Osteocyte (in vitro differentiated cells): ENCODE measurements at places on chromosomes 3 and 15.

DNA sequence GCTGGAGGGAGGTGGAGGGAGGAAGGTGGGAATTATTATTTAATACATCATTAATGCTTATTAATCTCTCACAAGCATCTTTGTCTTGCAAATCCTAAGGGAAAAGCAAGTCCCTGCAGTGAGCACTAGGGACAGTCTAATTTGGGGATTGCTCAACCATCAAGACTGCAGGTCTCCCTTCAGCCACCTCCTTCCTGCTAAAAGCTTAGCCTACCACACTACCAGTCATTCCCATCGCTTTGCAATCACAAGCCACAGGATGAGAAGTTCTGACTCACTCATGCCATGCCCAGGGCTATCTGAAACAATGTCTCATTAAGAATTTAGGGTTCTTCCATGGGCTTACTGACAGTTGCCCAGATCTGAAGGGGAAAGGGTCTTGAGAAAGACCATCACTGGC is 51.0 kb upstream of the EIF1B start:
- H3K27me3 ChIP-seq, result peaks cover 9% of the 10 kb centered on the region
- no peak overlapping the region for H3K4me3 ChIP-seq
- no peak for DNase-seq
- H3K27ac ChIP-seq, result no peak overlapping the region

DNA sequence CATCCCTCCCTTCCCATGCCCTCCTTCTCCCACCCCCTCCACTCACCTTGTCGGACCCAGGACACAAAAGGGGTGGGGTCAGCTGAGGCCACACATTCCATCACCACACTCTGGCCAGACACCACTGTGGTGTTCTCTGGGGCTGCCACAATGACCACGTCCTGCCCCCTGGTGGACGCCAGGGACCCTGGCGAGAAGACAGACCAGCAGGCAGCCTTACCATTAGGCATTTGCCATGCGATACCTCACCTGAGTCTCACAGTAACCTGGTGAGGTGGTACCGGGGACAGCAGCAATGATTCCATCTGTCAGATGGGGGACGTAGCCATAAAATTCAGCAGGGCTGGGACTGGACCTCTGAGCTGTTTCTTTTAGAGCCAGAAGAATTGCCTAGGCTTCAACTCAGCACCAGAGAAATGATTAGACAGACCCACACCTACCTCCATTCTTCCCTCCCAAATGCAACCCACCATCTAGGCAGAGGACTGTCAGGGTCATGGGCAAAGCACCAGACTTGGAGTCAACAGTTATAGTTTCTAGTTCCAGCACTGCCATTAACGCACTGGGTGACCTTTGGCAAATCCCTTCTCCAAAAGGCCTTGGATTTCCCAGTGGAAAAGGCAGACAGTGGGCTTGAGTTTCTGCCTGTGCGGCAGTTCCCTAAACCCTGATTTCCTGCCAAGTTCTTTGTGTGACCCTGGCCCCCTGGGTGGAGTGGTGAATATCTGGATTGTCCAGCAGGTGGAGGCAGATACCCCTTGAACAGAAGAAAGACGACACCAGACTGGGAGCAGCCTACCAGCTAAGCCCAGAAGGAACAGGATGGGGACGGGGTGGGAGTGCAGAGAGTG is 21.8 kb downstream of the IGDCC4 start:
- H3K4me3 ChIP-seq, result no peak overlapping the region
- H3K36me3 ChIP-seq, result peaks cover 14% of the 10 kb centered on the region
- peaks cover 18% of the 10 kb centered on the region for H3K4me1 ChIP-seq
- DNase-seq, result peak; percentile 92

DNA sequence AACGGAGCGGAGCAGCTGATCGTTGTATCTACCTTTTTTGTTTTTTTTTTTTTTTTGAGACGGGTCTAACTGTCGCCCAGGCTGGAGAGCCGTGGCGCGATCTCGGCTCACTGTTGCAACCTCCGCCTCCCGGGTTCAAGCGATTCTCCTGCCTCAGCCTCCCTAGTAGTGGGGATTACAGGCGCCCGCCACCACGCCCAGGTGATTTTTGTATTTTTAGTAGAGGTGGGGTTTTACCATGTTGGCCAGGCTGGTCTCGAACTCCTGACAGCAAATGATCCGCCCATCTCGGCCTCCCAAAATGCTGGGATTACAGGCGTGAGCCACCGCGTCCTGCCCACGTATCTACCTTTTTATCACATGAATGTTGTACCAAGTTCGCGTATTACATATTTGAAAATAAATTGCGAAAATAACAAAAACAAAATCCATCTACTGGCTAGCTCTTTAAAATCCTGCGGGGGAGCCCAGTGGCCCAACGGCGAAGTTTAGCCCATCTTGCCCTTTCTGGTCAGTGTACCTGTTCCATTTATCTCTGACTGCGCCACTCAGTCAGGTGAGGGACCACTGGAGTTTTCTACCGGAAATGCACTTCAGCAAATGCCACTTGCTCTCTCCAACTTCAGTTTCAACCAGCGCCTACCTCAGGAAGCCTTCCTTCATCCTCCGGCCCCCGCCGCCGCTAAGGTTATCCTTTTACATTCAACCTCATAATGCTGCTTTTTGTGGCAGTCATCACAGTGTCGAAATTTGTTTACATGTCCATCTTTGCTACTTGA is 1.2 kb upstream of the EIF3J start:
- peak overlapping the region; percentile 86 for H3K4me3 ChIP-seq
- H3K4me1 ChIP-seq, result peaks cover 29% of the 10 kb centered on the region

- H3K4me1 ChIP-seq, result peaks cover 25% of the 10 kb centered on the region
- H3K27me3 ChIP-seq, result no peaks in the 10 kb centered on the region
- H3K4me3 ChIP-seq, result no peak overlapping the region
Measured at GRCh38 chr3:153172796-153173757, 11.1 kb downstream of the RAP2B start.

DNA sequence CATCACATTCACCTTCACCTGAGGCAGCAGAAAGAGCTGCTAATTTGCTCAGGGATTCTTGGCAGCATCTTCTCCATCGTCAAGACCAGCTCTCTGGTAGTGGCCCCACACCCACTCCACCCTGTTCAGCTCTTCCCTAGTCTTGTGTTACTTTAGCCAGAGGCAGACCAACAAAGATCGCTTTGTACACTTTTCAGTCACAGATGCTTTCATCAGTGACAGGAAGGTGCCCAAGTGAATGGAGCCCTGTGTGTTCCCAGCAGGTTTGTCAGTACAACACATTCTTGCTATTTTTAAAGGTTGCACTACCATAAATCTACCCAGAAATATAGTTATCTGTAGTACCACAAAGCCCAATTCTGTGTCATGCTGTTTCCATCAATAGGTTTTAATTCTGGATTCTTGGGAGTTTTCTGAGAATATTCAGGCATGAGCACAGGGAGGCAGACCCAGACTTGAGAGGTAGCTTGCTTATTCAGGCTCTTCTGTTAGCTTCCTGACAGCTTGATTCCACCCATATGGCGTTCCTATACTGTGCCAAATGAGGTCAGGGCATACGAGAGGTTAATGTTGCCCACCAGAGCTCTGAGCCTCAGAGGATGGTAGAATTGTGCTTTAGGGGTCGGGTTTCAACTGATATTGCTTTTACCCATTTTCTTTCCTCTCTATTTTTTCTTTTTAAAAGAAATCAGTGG is 109.8 kb upstream of the MANF start:
- no peak overlapping the region for H3K4me3 ChIP-seq
- H3K27ac ChIP-seq, result no peak overlapping the region
- H3K4me1 ChIP-seq, result no peaks in the 10 kb centered on the region
- DNase-seq, result no peak

DNA sequence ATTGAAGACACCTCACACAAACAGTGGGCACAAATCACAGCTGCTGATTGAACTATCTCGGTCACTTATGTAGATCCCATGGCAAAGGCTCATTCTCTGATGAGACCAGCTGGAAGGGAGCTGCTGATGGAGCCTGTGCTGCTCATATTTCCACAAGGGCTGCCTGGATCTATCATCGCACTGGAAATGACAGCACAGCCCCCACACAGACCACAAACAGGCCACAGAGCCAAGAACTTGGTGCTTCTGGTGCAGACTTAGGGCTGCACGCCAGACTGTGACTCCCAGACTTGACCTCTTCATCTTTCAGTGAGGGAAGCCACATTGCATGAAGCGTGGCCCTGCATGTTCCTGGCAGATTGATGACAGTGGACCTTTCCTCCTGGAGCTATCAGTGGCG is 197.6 kb downstream of the MINAR1 start:
- H3K27me3 ChIP-seq, result peaks cover 16% of the 10 kb centered on the region
- H3K4me1 ChIP-seq, result no peaks in the 10 kb centered on the region
- no peaks in the 10 kb centered on the region for H3K36me3 ChIP-seq
- no peak overlapping the region for H3K27ac ChIP-seq
- no peak for DNase-seq
- no peak overlapping the region for H3K4me3 ChIP-seq

GRCh38 chr15:66631616-66632263 is 65.9 kb upstream of the LCTL start:
- DNase-seq, result no peak
- H3K27me3 ChIP-seq, result no peaks in the 10 kb centered on the region
- H3K4me1 ChIP-seq, result peaks cover 19% of the 10 kb centered on the region
- H3K27ac ChIP-seq, result no peak overlapping the region

DNA sequence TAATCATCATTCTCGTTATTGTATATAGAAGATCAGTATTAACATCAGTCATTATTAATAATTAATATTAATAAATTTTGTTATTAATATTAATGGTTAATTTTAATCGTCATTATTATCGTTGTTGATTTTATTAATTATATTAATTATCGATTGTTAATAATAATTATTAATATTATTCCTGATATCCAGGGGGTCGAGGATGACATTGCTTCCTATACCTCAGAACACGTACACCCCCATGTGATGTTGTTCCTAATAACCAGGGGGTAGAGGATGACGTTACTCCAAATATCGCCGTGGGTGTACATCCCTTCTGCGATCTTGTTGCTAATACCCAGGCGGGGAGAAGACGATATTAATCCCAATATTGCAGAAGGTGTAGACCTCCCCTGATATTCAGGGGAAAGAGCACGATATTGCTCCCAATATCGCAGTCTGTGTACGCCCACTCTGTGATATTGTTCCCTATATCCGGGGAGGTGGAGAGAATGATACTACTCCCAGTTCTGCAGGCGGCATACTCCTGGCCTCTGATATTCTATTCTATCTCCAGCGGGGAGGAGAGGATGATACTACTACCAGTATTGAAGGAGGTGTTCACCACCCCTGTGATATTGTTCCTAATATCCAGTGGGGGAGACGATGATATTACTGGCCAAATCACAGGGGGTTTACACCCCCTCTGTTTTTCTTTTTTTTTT is 22.3 kb upstream of the BMF start:
- no peak for DNase-seq

DNA sequence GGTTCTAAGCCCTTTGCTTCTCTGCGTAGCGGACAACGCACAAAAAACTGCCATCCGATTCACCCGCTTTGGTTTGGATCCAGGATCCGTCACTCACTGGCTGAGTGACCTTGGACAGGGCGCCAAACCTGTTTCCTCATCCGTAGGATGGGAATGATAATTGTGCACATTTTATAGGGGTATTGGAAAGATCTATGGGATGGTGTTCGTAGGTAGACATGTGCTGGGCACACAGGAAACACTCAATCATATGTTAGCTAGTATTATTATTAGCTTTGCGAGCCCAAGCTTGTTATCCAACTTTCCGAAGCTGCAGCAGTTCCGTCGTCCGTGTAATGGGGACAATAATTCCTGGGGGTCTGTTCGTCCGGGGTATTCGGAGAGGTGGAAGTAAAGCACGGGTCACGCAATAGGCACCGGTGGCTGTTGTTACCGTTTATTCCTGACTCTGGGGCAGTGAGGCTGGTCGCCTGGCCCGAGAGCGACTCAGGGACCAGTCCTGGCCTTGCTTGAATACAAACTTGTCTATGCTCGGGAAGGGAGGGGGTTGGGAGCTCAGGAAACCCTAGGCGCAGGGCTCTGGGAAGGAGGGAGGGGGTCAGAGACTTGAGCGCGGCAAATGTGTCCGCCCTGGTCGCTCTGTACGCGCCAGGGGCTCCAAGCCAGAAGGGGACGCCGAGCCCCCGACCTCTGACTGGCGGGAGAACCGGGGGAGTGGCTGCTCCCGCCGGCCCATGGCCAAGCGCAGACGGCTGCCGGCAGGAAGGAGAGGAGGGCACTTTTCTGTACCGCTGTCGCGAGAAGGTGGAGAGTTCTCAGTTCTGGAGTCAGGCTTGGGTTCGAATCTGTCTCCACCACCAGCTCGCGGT is 1.3 kb downstream of the SPSB4 start:
- H3K36me3 ChIP-seq, result no peaks in the 10 kb centered on the region
- peaks cover 20% of the 10 kb centered on the region for H3K4me1 ChIP-seq
- DNase-seq, result no peak
- peak overlapping the region; percentile 76 for H3K4me3 ChIP-seq
- H3K27ac ChIP-seq, result peak overlapping the region; percentile 5

DNA sequence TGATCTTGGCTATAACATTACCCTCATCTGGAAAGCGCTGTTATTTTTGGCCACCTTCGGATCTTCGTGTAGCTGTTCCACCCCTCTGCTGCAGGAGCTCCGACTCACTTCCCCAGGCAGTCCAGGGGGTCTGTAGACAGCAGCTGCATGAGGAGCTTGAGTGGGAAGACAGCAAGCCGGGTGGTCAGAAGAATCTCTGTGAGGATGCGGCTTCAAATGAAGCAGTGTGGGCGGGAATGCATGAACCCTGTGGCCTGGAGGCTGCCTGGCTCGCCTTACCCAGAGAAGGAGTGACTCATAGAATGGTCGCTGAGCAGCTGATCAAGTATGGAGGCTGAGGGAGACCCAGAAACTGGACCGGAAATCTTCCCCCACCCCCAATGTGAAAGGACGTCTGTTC is 45.2 kb upstream of the NR2F2 start:
- no peaks in the 10 kb centered on the region for H3K27me3 ChIP-seq
- peak overlapping the region; percentile 90 for H3K27ac ChIP-seq
- DNase-seq, result peak; percentile 88
- H3K4me1 ChIP-seq, result peaks cover 48% of the 10 kb centered on the region
- peak overlapping the region; percentile 40 for H3K4me3 ChIP-seq
- peaks cover 49% of the 10 kb centered on the region for H3K36me3 ChIP-seq

- H3K27me3 ChIP-seq, result no peaks in the 10 kb centered on the region
- H3K36me3 ChIP-seq, result no peaks in the 10 kb centered on the region
- H3K4me3 ChIP-seq, result no peak overlapping the region
- no peaks in the 10 kb centered on the region for H3K4me1 ChIP-seq
- DNase-seq, result no peak
Measured at GRCh38 chr15:23616536-23616935, 31.1 kb downstream of the MAGEL2 start.

- H3K4me3 ChIP-seq, result no peak overlapping the region
- peak overlapping the region; percentile 50 for H3K27ac ChIP-seq
- H3K4me1 ChIP-seq, result peaks cover 7% of the 10 kb centered on the region
- peaks cover 16% of the 10 kb centered on the region for H3K36me3 ChIP-seq
- DNase-seq, result no peak
Measured at GRCh38 chr3:100316641-100317069, 17.9 kb upstream of the NIT2 start.

- no peaks in the 10 kb centered on the region for H3K27me3 ChIP-seq
- peaks cover 27% of the 10 kb centered on the region for H3K36me3 ChIP-seq
- no peak for DNase-seq
- peak overlapping the region; percentile 94 for H3K4me3 ChIP-seq
- peak overlapping the region; percentile 90 for H3K27ac ChIP-seq
Measured at GRCh38 chr15:82539691-82540054, 584 bp downstream of the RPS17 start.

DNA sequence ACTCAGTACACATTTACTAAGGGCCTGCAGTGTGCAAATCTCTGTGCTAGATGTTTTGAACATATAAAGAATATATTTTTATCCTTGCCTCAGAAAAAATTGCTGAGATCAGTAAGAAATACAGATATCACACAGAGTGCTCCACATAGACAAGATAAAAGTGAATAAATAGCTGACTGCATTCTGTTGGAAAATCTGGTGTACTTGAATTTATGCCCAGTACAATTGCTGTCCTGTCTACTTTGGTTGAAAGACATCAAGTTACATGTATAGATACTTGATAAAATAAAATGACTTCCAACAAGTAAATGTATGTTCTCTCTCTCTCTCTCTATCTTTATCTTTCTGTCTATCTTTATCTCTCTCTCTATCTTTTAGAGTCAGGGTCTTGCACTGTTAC is 381.2 kb upstream of the CBLB start:
- no peaks in the 10 kb centered on the region for H3K36me3 ChIP-seq
- no peaks in the 10 kb centered on the region for H3K27me3 ChIP-seq
- H3K27ac ChIP-seq, result no peak overlapping the region
